ENCODE measurements at places on chromosomes 11 and 22.

DNA sequence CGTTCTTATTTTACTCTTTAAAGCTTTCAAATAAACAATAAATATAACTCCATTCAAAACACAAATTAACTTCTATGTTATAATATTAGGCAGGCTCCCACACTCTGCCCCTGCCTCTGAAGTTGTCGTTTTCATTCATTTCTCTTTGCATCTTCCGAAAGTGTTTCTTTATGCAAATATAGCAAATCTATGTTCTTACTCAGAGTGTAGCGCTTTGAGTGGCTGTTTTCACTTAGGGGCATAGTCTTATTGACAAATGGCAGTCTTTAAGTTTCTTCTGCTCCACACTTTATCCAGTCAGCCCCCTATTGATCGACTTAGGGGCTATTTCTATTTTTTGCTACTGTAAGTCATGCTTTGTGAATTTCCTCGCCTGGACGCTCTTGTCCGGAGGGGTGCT, 45.3 kb upstream of the RTL6 start:
- no peak for DNase-seq

DNA sequence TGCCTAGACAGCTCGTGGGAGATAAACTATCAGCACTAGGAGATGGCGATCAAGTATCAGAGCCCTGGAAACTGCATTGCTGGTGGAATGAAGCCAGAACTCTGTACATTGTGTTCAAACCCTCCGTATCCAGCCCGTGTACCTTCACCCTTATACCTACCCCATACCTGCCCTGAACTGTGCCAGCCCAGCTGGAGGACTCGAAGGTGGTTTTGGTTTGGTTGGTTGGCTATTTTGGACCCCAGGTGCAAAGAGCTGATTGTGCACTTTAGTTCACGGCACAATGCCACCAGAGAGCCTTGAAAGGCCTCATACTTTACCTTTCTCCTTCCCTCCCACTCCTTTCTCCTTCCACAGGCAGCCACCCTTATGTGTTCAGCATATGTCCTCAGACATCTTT, 16.0 kb downstream of the FAM83F start:
- DNase-seq = no peak

DNA sequence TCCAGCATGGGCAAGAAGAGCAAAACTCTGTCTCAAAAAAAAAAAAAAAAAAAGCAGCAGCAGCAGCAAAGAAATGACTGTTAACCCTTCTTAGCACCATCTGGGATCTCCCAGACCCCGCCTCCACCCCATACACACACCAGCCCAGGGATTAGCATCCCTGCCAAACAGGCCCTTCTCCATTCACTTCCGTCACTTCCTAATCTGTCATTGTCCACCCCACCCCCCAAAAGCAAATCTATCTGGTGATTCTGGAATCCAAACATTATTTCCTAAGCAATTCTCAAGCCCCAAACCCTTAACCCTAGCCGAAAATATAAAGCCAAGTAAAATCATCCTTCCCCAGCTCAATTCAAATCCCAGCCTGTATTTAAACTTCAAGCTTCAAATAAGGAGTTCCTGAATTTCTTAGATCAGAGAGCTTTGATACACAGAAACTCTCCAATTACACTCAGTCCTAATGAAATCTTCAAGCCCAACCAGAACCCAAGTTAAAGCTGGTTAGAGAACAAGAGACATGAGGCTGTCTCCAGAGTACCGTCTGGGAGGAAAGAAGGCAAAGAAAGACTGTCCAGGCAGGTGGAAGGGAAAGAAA, 6.0 kb upstream of the AHNAK start:
- no peak for DNase-seq

- DNase-seq = no peak
Measured at GRCh38 chr22:45583504-45583903, 80.8 kb downstream of the FBLN1 start.

- no peak for DNase-seq
Measured at GRCh38 chr11:111334532-111335502, 36.5 kb downstream of the POU2AF3 start.

Data from pons (tissue), 1 donor.